ENCODE measurements at places on chromosomes 3 and 15. TPM values are rescaled to one million over a fixed set of nuclear protein-coding genes. Genes with fewer than 3 reads are reported as not detected.

DNA sequence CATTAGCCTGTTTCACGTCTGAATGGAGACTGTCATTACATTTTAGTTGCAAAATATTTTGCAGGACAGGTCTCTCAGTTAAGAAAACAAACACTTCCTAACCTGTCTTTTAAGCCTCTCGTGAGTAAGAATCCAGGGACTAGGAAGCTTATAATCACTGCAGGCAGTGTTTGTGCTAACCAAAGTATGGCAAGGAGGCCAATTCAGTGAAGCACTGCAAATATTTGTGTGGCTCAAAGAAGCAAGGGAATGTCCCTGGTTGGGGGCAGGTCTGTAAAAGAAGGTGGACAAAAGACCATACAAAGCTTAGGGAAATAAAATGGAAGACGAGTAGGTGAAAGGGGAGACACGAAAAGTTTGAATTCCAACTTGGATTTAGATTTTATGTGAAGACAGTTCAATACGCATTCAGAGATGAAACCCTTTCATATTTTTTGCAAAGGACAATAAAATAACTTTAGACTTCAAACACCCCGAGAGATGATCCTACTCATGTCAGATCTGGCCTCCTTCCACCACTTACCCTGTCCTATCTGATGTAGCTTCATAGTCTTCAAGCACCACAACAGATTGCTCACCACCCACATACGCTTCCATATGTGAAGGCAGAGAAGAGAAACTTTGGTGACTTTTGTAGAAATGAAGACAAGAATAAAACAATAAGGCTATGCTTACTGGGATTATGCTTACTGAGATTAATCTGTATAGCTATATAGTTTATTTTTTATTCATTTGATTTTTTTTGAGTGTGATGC, 240.9 kb downstream of the TUSC7 start:
- no peaks in the 10 kb centered on the region for H3K36me3 ChIP-seq
- no peak overlapping the region for H3K27ac ChIP-seq
- peaks cover 43% of the 10 kb centered on the region for H3K4me1 ChIP-seq
- DNase-seq: no peak
- no peak overlapping the region for H3K4me3 ChIP-seq

DNA sequence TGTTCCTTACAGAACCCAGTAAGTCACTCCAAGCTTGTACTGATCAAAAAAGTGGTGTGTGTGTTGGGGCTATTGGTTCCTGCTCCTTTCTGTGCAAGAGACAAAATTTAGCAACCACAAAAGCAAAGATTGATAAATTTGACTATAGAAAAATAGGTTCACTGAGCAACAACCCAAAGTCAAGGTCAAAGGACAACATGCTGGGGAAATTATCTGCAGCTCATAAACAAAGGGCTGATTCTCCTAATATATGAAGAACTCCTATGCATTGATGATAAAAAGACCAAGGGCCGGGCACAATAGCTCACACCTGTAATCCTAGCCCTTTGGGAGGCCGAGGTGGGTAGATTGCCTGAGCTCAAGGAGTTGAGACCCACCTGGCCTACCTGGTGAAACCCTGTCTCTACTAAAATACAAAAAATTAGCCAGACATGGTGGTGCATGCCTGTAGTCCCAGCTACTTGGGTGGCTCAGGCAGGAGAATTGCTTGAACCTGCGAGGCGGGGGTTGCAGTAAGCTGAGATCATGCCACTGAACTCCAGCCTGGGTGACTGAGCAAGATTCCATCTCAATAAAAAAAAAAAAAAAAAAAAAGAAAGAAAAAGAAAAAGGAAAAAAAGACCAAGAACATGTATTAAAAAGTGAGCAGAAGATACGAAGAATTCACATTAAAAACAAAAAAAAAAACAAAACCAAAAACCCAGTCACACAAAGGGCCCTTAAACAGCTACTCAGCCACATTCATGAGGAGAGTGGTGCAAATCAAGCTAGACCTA, 29.8 kb downstream of the PPCDC start:
- peaks cover 17% of the 10 kb centered on the region for H3K4me1 ChIP-seq
- H3K27me3 ChIP-seq: no peaks in the 10 kb centered on the region
- no peaks in the 10 kb centered on the region for H3K36me3 ChIP-seq
- H3K4me3 ChIP-seq: no peak overlapping the region
- peak; percentile 24 for DNase-seq

DNA sequence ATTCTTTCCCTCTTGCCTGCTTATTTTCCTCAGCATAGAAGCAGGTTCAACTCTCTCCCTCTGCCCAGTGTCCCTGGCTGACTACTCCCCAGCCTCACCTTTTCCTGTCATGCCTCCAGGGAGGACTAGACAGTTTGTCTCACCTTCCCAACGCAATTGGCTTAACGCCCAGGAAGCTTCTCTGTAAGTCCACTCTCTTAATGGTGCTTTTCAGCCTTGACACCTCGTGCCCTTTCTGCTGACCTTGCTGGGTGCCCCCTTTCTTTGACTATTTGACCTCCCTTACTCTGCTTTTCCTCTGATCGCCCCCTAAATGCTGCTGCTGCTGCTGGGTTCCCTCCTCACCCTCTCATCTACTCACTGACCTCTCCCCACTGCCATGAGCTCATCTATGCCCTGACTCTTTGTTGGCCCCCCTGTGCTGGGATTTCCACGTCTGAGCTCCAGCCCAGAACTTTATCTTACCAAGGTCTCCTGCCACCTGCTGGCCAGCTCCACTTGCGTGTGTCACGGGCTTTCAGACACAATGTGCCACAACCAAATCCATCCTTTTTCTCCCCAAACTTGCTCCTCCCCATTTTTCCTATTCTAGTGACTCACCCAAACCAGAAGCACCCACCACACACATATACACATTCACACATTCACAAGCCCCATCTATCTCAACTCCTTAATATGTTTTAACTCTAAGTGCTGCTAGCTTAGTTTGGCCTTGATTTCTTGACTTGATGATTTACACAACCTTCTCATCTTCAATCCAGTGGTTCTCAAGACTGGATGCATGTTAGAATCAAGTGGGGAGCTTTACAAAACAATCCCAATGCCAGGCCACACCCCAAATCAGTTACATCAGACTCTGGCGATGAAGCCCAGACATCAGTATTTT, 16.6 kb downstream of the EPB42 start:
- no peak overlapping the region for H3K4me3 ChIP-seq
- no peaks in the 10 kb centered on the region for H3K4me1 ChIP-seq
- H3K27ac ChIP-seq: no peak overlapping the region
- no peak for DNase-seq
- H3K36me3 ChIP-seq: no peaks in the 10 kb centered on the region

DNA sequence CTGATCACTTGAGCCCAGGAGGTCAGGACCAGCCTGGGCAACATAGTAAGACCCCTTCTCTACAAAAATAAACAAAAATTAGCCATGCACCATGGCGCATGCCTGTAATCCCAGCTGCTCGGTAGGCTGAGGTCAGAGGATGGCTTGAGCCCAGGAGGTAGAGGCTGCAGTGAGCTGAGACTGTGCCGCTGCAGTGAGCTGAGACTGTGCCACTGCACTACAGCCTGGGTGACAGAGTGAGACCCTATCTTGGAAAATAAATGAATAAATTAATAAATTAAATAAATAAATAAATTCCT, 10.8 kb downstream of the SHISA5 start:
- H3K36me3 ChIP-seq: peaks cover 6% of the 10 kb centered on the region
- no peaks in the 10 kb centered on the region for H3K4me1 ChIP-seq
- no peak for DNase-seq
- no peak overlapping the region for H3K27ac ChIP-seq

The RTP3 gene
- total RNA-seq: not detected

The GHSR gene
- total RNA-seq: 0.55 TPM

DNA sequence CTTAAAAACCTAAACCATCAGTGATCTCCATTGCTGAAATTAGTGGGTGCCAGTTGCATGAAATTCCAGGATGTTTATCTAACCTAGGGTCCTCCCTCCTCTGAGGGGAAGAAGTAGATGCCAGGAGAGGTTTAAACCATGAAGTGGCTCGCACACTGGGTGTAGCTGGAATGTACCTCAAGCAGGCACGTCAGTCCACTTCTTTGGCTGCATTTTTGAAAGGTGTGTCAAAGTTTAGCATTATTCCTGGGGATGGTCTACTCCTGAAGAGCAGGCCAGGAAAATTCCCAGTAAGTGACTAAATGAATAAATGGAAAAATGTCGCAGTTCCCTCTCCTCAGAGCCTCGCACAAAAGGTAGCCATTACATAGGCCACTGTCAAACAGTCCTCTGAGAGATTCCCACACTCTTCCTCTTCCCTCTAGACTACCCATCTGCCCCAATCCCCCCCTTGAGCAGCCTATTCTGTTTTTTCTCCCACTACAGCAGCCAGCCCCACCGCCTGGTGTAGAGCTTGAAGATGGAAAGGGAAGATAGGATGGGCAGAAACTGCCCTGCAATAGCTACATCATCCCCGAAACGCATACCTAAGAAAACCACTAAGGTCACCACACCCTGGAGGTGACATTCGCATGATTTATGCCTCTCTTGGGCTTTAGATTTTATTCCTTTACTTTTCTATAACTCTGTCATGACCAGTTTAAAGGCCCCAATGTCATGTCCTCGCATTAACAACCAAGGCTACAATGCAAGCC, 655 bp upstream of the TMOD3 start:
- no peaks in the 10 kb centered on the region for H3K27me3 ChIP-seq
- no peak overlapping the region for H3K4me3 ChIP-seq
- H3K4me1 ChIP-seq: peaks cover 21% of the 10 kb centered on the region
- DNase-seq: no peak
- H3K36me3 ChIP-seq: no peaks in the 10 kb centered on the region
- peak overlapping the region; percentile 92 for H3K27ac ChIP-seq

DNA sequence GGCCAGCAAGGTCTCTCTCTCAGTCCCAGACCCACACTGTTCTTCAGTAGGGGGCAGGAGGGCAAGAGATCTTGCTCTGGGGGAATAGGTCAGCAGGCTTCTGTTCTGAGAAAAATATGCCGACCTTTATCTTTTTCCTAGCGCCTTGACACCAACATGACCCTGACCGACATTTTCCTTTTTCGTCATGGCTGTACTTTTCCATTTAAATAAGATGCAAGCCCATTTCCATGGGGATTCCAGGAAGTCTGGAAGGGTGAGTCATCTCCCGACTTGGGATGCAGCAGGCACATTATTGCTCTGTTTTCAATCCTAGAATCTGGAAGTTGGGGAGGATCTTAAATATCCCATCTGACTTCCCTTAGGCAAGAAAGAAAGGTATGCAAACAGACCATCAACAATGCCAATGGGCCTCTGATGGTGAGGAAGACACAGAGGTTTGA, 261.5 kb upstream of the LRTM1 start:
- H3K4me3 ChIP-seq: no peak overlapping the region
- no peaks in the 10 kb centered on the region for H3K36me3 ChIP-seq
- H3K27me3 ChIP-seq: no peaks in the 10 kb centered on the region
- H3K4me1 ChIP-seq: no peaks in the 10 kb centered on the region
- DNase-seq: no peak
- no peak overlapping the region for H3K27ac ChIP-seq

DNA sequence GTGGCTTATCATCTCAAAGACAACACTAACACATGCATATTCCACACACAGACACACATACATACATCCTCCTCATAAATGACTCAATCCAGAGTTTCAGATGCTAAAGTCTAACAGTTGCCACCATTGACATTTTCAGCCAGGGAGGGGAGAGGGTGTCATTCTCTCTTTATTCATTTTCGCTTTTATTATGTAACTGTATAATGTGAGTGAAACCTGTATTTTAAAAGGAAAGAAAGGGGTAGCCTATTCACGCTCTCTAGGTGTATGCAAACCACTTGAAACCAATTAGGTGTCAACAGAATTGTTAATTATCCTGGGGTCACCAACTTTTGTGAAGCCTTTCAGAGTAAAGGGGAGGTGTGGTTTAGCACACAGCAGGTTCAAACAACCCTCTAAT, 1282.9 kb downstream of the ROBO2 start:
- H3K36me3 ChIP-seq: no peaks in the 10 kb centered on the region
- no peak overlapping the region for H3K4me3 ChIP-seq
- H3K27ac ChIP-seq: no peak overlapping the region
- no peak for DNase-seq
- no peaks in the 10 kb centered on the region for H3K4me1 ChIP-seq
- no peaks in the 10 kb centered on the region for H3K27me3 ChIP-seq

- no peak overlapping the region for H3K27ac ChIP-seq
- no peak for DNase-seq
- no peaks in the 10 kb centered on the region for H3K36me3 ChIP-seq
- H3K4me1 ChIP-seq: no peaks in the 10 kb centered on the region
These were observed 223.7 kb upstream of the BCHE start for GRCh38 chr3:166060789-166061479.

- no peaks in the 10 kb centered on the region for H3K27me3 ChIP-seq
- H3K36me3 ChIP-seq: no peaks in the 10 kb centered on the region
- DNase-seq: no peak
- H3K27ac ChIP-seq: no peak overlapping the region
- H3K4me3 ChIP-seq: no peak overlapping the region
These were observed 344.9 kb upstream of the SLCO3A1 start for GRCh38 chr15:91508633-91509032.

Measured in sigmoid colon (tissue), 7 donors.